ENCODE measurements at places on chromosomes 2 and 18.
A peak's percentile ranks its signal among the peaks of the same experiment; 100 is the strongest.

DNA sequence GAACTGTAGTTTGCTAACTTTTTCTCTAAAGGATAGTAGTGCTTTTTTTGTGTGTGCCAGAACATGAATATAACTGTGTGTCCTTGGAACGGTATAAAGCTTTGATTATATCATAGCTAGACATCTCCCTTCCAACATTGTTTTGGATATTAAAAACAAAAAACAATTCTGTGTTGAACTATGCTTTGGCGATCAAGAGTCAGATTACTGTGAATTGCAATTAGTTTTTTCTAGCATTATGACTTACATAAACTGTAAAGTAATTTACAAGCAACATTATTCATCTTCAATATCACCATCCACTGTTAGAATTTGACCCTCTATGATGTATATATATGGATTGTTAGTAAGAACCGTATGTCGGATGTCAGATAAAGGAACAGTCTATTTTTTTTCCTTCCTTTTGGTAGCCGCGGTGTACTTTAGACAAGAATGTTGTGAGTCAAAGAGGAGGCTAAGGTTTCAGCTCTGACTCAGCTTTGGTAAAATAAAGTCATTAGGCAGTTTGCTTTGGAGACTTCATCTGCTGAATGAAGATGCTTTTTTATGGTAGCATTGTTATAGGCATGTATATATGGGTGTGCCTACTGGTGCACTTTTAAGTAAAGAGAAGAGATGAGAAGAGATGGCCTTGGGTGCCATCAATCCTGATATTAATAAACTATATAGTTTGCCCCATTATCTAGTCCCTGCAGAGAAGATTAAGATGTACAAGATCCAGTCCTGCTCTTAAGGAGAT lies 76.4 kb downstream of the LTBP1 start:
- peaks cover 14% of the 10 kb centered on the region for H3K36me3 ChIP-seq
- H3K4me3 ChIP-seq: no peak overlapping the region
- DNase-seq: no peak

DNA sequence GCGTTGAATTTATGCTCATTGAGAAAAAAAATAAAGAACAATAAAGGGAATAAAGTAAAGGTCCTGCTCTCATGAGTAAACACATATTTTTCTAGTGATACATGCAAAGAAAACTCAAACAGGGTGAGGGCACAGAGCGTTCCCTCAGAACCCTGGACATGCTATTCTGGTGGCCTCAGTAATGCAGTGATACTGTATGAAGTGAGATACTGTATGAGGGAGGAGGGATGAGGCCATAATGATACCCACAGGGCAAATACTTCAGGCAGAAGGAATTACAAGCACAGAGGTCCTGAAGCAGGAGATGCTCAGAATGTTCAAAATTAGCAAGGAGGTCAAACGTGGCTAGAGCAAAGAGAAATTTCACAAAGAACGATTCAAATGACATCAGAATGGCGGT lies 28.4 kb upstream of the RNU4ATAC start:
- no peaks in the 10 kb centered on the region for H3K27me3 ChIP-seq
- H3K4me1 ChIP-seq: peaks cover 3% of the 10 kb centered on the region
- H3K4me3 ChIP-seq: no peak overlapping the region
- peaks cover 57% of the 10 kb centered on the region for H3K36me3 ChIP-seq
- DNase-seq: no peak
- H3K27ac ChIP-seq: peak overlapping the region; percentile 43

DNA sequence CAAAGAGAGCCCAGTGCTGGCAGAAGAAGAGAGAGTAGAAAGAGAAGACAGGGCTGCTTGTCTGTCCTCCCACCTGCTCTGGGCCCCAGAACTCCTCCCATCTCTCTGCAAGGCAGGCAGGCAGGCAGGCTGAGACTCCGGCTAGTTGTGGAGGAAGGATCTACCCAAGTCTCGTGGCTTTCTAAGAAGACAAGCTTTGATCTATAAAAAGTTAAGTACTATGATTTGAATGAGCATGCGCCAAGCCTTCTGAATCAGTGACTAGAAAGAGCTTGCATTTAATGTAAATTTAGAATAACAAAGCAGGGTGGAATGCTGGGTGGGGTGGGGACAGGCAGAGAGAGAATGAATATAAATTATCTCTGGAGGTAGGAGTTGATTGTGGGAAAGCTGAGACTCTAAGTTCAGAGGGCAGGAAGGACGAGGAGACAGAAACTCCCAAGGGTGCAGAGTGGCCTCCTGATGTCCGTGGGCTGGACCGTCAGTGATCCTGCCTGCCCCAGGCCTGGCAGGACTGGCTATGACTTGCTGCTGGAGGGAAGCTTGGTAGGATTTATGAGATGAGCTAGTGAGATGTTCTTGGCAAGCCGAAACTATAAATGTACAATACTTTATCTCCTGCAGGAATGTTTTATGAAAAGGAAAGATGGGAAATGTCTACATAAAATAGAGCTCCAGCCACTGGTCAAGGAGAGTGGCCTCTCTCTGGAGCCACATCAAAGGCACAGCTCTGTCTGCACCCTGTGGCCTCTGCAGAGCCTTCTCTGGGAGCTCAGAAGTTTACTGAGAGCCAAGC lies 447.5 kb downstream of the TNS1 start:
- peaks cover 7% of the 10 kb centered on the region for H3K36me3 ChIP-seq
- H3K4me1 ChIP-seq: peaks cover 70% of the 10 kb centered on the region
- peak overlapping the region; percentile 28 for H3K4me3 ChIP-seq
- H3K27me3 ChIP-seq: no peaks in the 10 kb centered on the region
- peak overlapping the region; percentile 97 for H3K27ac ChIP-seq

- H3K4me1 ChIP-seq: peaks cover under 1% of the 10 kb centered on the region
- no peak for DNase-seq
- no peak overlapping the region for H3K27ac ChIP-seq
- H3K4me3 ChIP-seq: no peak overlapping the region
- H3K36me3 ChIP-seq: no peaks in the 10 kb centered on the region
Measured at GRCh38 chr18:37630334-37630733, 64.7 kb upstream of the CELF4 start.

GRCh38 chr2:85413592-85414420 lies 3.6 kb upstream of the CAPG start:
- H3K27ac ChIP-seq: peak overlapping the region; percentile 94
- H3K4me3 ChIP-seq: peak overlapping the region; percentile 90
- H3K36me3 ChIP-seq: no peaks in the 10 kb centered on the region
- H3K27me3 ChIP-seq: no peaks in the 10 kb centered on the region
- H3K4me1 ChIP-seq: peaks cover 37% of the 10 kb centered on the region
- peak; percentile 50 for DNase-seq

- H3K4me1 ChIP-seq: peaks cover 33% of the 10 kb centered on the region
- no peak overlapping the region for H3K27ac ChIP-seq
- H3K27me3 ChIP-seq: no peaks in the 10 kb centered on the region
- H3K36me3 ChIP-seq: no peaks in the 10 kb centered on the region
- no peak for DNase-seq
Measured at GRCh38 chr2:40558761-40559160, 106.9 kb upstream of the SLC8A1 start.

DNA sequence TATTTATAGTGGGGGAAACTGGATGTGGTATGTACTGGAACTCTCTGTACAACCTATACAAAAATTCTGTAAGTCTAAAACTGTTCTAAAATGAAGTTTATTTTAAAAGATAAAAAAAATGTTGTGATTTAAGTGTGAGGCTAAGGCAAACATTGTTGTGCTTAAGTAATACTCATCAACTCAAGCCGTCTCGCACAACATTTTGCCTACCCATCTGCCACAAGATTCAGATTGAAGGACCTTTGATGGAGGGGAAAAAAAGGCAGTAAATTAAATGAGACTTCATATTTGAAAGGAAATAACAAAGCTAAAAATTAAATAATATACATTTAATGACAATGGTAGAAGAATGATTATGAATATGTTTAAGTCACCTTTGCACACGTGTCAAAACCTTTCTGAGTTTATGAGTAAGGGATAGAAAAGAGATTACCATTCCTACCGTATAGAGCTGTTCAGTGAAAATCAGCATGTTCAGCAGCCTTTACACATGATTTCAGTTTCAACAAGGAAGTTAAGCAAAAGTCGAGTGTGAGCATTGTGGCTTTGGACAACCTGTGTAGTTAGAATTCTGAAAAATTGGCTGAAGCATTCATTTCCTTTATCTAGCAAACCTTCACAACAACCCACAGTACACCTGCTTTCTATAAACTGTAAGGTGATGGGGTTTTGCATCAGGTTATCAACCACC lies 499.3 kb downstream of the IRS1 start:
- DNase-seq: no peak
- H3K27ac ChIP-seq: no peak overlapping the region
- H3K4me3 ChIP-seq: no peak overlapping the region
- peaks cover 23% of the 10 kb centered on the region for H3K4me1 ChIP-seq

DNA sequence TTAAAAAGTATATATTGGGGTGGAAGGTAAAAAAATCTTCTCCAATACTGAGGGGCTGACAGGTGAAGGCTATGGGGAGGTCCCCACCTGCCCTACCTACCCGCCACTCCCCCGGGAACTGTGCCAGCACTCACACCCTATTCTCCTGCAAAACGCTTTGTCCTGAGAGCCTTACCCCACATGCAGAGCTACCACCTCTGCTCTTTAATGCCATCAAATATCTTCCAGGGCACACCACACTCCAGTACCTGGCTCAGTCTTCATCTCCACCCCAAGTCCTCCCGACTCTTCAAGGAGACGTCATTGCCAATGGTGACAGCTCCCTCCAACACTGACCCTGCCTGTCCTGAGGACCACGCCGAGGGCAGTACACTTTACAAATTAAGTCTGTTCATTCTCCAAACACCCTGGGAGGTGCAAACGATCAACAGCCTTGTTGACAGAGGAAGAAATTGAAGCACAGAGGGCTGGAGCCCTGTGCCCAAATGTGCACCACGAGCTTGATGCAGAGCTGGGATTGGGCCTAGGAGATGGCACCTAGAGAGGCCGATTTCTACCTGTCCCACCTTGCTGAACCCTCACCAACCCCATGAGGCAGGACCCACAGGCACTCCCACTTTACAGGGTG lies 6.0 kb upstream of the GPR55 start:
- H3K4me1 ChIP-seq: peaks cover 5% of the 10 kb centered on the region
- H3K27ac ChIP-seq: no peak overlapping the region
- DNase-seq: no peak
- H3K4me3 ChIP-seq: no peak overlapping the region
- no peaks in the 10 kb centered on the region for H3K36me3 ChIP-seq

GRCh38 chr18:49019446-49020045 lies 68.8 kb upstream of the SMAD7 start:
- no peaks in the 10 kb centered on the region for H3K36me3 ChIP-seq
- peaks cover 24% of the 10 kb centered on the region for H3K4me1 ChIP-seq
- no peak for DNase-seq
- no peaks in the 10 kb centered on the region for H3K27me3 ChIP-seq
- H3K4me3 ChIP-seq: no peak overlapping the region

GRCh38 chr2:8162552-8162951 lies 519.3 kb upstream of the ID2 start:
- H3K36me3 ChIP-seq: no peaks in the 10 kb centered on the region
- H3K27me3 ChIP-seq: no peaks in the 10 kb centered on the region
- H3K4me3 ChIP-seq: no peak overlapping the region
- no peak for DNase-seq
- H3K27ac ChIP-seq: peak overlapping the region; percentile 93
